ENCODE measurements at places on chromosomes 4 and X.

DNA sequence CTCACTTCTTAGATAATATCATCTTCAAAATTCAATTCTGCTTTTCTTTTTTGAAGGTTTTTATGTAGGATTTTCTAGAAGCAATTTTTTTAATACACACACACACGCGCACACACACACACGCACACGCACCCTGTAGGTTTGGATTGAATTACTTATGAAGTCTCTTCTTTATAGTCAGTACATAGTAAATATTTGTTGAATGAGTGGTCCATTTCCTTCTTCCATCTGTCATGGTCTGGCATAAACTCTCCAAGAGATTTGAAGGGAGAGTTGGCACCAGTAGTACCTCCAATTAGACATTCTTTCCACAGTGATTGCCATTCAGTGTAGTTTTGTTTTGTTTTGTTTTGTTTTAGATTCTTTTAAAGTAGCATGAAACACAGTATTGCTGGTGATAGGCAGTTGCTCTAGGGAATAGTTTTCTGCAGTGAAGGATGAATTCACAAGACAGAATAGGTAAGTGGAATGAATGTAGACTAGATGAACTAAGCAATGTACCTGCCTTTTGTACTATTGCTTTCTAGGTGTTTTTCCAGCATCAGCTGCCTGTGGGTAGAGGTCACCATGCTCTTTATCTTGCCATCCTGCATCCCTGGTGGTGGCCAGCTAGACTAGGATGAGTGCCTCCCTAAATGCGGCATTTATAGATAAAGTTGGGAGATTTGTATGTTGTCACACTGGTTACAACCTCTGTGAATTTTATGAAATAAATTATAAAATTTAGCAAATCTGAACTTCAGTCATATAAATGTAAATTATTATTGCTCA lies 20.5 kb downstream of the PDLIM5 start:
- no peak for DNase-seq

DNA sequence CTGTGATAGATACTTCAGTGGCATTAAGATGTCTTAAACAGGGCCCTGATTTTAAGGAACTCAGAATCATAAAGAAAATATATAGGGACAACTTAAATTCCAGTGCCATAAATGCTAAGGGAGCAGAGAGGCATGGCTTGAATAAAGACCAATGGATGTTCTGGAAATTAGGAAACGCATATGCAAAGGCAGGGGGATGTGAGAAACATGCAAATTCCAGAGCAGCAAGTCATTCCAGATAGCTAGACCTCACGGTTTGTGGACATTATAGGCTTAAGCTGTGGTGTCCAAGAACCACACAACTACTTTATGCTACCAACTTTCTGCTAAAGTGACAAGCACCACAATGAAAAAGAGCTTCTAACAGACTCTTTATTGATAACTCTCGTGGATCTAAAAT lies 132.6 kb upstream of the ANK2 start:
- DNase-seq: no peak

- DNase-seq: no peak
Observed at GRCh38 chr4:1831331-1831730, 24.6 kb downstream of the LETM1 start.

- no peak for DNase-seq
Observed at GRCh38 chr4:185467101-185467500, 4.4 kb downstream of the CCDC110 start.

DNA sequence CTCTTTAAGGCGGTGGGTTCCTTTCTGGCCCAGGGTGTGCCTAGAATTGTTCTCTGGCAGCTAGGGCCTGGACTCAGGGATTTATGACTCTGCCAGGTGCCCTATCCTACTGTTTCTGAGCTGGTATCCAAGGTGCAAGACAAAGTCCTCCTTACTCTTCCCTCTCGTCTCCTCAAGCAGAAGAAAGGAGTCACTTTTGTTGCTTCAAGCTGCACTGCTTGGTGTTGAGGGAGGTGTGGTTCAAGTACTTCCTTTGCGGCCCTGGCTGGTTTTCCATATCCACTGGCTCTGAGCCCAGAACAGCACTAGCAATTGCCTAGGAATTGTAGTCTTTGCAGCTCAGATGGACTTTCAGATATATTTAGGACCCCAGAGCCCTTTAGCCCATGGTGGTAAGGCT lies 39.3 kb downstream of the RTL3 start:
- no peak for DNase-seq

DNA sequence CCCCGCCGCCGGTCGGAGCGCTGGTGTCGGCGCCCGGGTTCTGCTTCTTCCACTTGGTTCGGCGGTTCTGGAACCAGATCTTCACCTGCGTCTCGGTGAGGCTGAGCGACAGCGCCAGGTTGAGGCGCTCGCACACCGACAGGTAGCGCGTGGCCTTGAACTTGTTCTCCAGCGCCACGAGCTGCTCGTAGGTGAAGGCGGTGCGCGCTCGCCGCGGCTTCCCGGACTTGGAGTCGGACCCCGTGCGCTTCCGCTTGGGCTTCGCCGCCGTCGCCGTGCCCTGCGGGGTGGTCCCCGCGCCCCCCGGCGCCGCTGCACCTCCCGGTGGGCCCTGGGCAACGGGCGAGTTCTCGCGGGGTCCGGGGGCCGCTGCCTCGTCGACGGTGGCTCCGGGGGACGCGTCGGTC lies 3.1 kb downstream of the NKX1-1 start:
- DNase-seq: no peak

DNA sequence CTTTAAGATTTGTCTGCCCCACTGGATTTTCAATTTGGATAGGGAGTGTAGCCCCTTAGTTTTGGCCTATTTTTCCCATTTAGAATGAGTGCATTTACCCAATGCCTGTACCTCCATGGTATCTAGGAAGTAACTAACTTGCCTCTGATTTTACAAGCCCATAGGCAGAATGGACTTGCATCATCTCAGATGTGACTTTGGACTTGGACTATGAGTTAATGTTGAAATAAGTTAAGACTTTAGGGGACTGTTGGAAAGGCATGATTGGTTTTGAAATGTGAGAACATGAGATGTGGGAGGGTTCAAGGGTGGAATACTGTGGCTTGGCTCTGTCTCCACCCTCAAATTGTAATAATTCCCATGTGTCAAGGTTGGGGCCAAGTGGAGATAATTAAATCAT lies 2480.2 kb downstream of the PCDH7 start:
- DNase-seq: no peak

DNA sequence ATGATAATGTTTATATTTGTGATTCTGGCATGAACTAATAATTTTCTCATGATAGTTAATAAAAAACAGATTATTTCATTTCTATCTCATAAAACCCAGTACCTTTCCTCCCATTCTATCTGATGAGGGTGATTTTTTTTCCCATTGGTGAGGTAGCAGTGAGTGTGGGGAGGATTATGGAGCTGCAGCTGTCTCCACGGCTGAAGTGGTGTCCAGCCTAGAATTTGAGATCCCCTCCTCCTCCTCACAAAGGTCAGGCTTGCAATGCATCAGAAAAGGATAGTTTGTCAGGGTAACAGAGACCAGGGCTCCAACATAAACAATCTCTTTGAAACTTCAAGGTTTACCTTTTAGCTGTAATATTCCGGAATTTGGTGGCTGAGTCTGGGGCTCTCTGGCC lies 60.9 kb downstream of the C4orf51 start:
- DNase-seq: no peak

- DNase-seq: no peak
Observed at GRCh38 chr4:75189711-75190335, 256.9 kb downstream of the PARM1 start.

DNA sequence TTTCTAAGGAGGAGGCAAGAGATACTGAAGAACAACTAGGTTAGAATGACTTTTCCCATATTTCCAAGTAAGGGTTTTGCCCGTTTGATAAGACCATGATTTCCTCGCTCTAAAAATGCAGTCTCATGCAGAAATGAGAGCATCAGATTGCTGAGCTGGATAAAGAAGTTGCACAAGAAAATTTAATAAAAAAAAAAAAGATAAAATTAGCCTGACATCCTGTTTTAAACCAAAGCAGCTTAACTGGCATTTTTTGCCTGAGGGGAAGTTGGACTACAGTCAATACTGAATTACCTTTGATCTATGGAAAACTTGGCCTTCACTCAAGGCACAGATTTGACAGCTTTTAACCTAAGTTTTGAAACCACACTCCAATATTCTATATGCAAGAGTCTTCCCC lies 208.4 kb downstream of the GASK1B start:
- DNase-seq: no peak

GRCh38 chr4:167196344-167197012 lies 37.8 kb downstream of the SPOCK3 start:
- DNase-seq: no peak

DNA sequence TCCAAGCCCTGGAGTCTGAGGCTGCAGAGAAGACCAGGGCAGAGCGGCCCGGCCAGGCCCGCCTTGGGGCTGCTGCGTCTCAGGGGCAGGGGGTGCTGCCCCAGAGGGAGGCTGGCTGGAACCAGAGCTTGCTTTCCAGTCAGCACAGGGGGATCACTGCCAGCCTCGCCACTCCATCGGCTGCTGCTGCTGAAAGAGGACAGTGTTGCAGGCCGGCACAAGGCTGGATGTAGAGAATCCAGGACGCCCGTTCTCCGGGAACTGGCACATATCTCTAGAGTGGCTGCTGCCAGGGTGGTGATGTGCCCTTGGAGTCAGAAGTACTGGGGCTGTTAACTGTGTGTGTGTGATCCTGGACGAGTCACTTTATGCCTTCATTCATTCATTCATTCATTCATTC lies 31.9 kb upstream of the SORCS2 start:
- no peak for DNase-seq

DNA sequence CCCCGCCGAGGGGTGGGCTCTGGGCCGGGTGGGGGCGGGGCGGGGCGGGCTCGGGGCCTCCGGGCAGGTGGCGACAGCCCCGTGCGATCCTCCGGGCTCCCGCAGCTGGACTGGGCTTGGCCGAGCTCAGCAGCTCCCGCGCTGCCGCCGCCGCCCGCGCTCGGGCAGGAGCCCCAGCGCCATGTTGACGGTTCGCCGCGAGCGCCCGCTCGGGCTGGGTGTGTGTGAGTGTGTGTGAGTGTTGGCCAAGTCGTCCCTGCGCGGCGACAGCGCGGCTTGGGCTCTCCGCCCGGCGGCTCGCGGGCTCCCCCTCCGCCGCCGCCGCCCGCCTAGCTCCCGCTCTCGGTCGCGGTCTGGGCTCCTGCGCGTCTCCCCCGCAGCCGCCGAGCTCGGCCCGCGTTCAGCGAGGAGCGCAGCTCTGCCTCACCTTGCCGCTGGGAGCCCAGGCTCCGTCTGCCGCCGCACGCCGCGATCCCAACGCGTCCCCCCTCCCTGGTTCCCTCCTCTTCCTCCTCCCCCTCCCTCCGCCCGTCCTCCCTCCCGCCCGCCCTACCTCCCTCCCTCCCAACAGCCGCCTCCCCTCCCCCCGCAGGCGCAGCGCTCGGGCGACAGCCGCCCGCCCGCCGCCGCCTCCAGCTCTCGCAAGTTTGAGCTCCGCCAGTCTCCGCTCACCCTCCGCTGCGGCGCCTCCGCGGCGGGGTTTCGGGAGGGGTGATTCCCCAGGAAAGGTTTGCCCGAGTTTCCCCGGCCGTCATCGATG lies at the start of gene BCOR:
Gene BCOR (minus strand): TSS at position 455 of the 760 bp plus-strand sequence. CDS start 20,029 bp downstream, outside the sequence.
- peak; percentile 45 for DNase-seq

- no peak for DNase-seq
Observed at GRCh38 chrX:119757646-119757978, 776 bp upstream of the SOWAHD start.

- no peak for DNase-seq
Observed at GRCh38 chr4:145822581-145822980, 116.0 kb downstream of the ZNF827 start.

DNA sequence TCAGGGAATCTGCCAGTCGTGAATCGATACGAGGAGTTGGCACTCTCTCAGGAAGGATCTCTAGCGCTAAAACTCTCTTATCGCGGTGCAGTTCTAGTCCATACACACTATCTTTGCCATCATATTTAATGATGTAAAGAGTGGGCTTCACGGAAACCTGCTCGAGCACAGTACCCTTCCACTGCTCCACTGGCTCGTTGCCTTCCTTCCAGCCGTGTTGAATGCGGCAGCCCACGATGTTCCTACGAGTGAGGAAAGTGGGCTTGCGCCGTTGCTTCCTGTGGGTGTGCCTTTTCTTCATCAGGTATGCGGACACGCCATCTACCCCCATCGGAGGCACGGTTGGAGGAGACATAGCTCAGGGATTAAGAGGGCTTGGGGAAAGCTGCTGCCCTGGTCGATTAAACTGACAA lies 661 bp downstream of the SPIN4 start:
- DNase-seq: no peak

DNA sequence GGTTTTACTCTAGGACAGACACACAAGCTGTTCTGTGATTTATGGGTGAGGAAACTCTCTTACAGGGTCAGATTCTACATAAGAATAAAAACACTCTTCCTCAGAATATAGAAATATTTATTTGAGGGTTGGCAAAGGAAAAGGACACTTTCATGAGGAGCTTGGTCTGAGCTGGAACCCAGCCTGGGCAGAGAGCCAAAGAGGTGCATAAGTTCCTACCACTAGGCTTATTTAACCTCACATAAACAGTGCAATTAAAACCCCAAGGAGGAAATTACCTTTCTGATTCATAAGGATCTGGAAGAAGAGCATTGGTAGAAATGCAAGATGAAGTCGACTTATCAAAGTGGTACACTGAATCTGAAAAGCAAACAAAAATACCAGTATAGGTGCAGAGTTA lies 32.9 kb downstream of the SETD7 start:
- no peak for DNase-seq

DNA sequence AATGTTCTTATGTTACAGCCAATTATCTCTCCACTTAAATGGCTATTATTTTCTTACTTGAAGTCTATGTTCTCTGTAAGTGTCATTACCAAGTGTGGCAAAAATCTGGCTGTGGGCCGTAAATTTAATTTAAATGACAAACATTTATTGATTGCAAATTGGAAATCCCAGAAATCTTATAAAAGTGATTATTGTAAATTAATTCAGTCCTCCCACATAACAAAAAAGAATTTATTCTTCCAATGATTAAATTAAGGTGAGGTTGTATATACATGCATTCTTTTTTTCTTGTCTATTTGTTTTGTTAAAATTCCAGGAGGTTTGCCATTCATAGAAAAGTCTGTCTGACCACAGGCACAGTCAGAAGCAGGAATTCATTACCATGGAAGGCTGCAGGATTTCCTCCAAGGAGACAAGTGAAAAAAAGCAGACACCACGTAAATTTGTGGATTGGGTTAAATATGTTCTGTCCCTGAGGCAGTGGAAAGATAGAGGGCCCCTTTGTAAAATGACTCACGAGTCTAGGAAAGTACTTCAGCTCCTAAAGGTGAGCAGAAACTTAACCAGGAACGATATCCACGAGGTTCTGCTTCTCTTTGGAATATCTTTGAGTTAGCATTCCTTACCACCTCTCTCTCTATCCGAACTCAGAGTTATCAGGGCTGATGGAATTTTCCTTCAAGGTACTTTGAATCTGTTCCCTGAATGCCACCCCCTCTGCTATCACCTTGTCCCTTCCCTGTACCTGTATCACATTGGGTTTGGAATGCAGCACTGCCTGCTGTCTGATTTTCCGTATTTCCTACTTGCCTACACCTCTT lies 10.7 kb downstream of the PPARGC1A start:
- no peak for DNase-seq

GRCh38 chr4:39712819-39713607 lies 15.1 kb downstream of the UBE2K start:
- DNase-seq: no peak

All from GM12892 (cell line).